ENCODE measurements at places on chromosomes 6 and 20.

DNA sequence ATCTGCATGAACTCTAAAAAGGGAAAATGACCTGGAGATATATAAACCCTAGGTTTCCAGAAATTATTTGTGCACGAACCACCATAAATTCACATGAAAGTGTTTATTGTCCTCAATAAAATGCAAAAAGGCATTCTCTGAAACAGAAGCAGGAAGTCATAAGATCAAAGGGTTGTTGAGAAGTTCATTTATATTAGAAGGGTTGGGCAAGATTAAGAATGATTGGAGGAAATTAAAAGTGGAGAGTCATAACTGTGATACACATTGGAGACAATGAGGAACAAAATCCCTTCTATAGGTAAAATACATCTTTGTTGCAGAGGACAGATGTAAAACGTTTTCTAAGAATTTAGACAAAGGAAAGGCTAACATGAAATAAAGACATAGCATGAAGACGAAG is 476.8 kb downstream of the CBLN4 start:
- no peak for DNase-seq

DNA sequence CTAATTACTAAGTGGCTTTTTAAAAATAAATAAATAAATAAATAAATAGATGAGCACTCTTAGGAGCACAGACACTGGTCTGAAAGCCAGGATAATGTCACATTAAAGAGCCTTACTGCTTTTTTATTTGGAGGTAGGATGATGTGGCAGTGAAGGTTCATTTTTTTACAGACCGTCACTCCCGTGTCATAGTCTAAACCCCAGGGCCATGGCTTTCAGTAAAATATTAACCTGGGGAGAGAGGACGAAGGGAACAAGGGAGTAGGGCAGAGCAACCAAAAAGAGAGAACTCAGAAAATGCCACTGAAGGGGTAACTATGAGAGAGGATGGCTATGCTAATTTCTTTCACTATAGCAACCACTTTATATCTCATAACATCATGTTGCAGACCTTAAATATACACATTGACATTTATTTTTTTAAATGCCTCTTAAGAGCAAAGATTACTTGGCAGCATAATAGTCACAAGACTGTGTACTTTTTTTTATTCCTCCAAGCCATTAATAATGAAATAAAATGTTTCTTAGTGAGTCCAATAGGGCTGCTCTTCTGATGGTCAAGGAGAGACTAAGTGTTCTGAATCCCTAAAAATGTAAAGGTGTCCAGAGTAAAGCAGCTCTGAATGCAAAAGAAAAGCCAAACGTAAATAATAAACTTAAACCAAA is 100.9 kb upstream of the SIM1 start:
- DNase-seq: no peak

GRCh38 chr20:19947611-19948264 is 69.4 kb upstream of the NAA20 start:
- no peak for DNase-seq

DNA sequence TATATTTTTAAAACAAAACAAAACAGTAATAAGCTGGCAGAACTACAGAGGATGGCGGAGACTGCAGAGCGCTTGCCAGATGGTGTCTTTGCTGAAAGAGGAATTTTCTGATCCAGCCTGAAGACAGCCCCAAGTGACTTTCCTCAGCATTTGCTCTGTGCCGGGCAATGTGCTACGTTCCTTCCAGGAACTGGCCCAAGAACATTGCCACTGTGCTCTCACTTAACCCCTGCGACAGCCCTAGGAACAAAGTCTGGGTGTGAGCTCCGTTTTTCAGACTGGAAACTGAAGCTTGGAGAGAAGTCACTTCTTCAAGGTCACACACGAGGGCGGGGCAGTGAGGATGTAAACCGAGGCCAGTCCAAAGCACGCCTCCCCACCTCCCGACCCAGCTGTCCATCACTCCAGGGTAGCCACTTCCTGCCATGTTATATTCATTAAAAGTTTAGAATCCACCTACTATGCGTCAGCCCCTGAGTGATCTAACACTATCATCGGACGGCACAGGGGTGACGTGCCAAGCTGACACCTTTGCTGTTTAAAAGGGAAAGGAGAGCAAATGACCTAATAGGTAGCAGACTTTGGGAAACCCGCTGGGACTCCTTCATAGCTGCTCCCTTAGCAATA is 22.3 kb upstream of the BMP7 start:
- no peak for DNase-seq

- DNase-seq: no peak
Measured at GRCh38 chr6:164151161-164152120, 736.9 kb downstream of the QKI start.

DNA sequence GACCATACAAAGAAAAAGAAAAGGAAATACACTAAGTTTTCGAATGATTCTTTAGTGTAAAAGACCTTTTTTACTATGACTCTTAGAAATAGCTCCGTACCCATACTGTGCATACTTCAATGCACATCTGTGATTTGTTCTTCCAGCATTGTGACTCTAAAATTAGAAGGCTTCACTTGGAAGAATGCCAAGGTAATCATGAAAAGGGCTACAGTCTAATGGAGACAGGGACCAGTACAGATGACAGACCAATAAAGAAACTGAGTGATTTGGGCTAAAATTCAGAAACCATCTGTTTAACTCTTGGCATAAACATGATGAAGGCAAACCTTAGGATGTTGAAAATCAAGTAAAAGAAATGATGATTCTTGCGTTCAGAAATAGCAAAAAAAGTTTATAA is 46.3 kb downstream of the CYP39A1 start:
- no peak for DNase-seq

GRCh38 chr6:168372889-168373288 is 53.3 kb upstream of the DACT2 start:
- no peak for DNase-seq

DNA sequence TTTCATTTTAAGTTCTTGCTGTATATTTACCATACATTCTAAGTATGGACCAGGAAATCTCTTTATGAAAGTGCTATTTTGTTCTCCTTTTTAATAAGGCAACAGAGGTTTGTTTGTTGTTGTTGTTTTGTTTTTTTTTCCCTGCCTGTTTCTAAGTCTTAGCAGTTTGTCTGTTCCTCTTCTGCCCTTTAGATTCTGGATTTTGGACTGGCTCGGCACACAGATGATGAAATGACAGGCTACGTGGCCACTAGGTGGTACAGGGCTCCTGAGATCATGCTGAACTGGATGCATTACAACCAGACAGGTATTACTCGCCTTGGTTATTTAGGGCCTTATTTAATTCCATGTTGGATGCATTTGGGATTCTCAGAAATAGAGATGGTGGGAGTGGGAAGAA is 48.0 kb downstream of the MAPK14 start:
- no peak for DNase-seq

- DNase-seq: no peak
Measured at GRCh38 chr20:63381781-63382431, 20.8 kb upstream of the CHRNA4 start.

DNA sequence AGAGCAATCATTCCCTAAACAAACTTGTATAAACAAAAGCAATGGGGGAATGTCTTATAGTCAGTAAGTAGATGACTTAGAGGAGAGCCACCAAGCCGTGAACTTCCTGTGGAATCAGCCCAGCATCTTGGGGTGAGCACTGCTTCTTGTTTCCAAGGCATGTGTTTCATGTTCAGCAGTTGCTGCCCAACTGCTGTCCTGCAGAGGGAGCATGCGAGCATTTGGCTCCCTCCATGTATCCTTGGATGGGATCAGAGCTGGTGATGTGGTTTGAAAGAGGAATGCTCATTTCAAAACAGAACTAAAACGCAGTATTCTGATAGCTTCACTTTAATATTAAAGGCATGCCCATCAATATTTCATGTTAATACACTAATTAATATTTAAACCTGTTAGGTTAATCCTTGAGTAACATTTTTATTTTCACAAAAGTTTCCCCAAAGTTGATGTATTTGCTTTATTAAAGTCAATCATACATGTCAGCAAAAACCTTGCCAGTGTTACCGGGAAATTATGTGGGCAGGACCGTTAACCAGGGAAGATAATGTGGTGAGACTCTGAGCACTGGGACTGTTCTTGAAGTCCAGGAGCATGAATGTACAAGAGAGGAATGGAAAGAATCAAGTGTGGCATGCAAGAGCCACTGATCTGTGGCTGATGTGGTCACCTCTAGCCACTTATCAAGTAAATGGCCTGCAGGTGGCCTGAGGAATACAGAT is 172.1 kb upstream of the GGTLC1 start:
- peak; percentile 23 for DNase-seq

GRCh38 chr6:110378552-110378951 is 20.4 kb upstream of the METTL24 start:
- DNase-seq: no peak

GRCh38 chr20:48287552-48288170 is 502.4 kb upstream of the SULF2 start:
- DNase-seq: no peak

DNA sequence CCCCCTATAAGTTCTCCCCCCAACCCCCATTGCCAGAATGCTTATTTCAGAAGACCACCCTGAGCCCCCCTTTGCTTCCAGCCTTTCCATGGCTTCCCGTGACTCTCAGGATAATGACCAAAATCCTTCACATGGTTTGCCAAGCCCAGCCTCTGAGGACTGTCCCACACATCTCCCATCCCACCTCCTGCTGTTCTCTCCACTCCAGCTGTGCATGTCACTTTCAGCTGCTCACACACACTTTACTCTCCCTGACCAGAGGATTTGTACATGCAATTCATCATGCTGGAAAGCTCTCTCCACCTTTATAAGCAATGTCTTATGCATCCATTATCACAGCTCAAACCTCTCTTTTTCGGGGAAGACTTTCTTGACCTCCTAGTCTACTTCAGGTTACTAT is 164.2 kb downstream of the PRL start:
- no peak for DNase-seq

DNA sequence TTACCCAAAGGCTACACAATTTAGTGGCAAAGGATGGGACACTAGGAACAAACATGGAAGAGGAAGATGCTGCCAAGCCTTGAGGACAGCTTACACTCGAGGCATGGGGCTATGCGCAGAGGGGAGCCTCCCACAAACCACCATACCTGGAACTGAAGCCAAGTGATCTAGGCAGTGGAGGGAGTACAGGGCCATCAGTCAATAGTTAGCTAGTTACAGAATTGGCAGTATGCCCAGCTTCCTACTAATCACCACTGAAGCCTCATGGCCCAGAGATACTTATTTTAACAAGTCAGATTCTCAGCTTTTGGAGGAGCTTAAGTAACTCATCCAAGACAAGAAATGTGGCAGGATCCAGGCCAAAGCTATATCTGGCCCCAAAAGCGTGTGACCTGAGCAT is 226.6 kb upstream of the MOCS1 start:
- DNase-seq: peak; percentile 89

DNA sequence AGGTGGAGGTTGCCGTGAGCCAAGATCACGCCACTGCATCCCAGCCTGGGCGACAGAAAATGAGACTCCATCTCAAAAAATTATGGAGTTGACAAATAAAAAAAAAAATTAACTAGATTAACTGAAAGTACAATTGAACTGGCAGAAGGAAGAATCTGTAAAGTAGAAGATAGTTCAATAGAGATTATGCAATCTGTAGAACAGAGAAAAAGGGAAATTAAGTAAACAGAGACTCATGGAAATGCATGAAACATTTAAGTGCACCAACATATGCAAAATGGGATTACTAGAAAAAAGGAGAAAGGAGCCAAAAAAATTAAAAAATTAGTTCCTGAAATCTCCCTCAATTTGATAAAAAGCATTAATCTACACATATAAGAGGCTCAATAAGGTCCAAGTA is 188.8 kb upstream of the KHDRBS2 start:
- DNase-seq: no peak

- DNase-seq: no peak
Measured at GRCh38 chr6:119922814-119923213, 573.3 kb upstream of the MAN1A1 start.

- DNase-seq: no peak
Measured at GRCh38 chr6:41654151-41654697, 16.0 kb downstream of the MDFI start.

DNA sequence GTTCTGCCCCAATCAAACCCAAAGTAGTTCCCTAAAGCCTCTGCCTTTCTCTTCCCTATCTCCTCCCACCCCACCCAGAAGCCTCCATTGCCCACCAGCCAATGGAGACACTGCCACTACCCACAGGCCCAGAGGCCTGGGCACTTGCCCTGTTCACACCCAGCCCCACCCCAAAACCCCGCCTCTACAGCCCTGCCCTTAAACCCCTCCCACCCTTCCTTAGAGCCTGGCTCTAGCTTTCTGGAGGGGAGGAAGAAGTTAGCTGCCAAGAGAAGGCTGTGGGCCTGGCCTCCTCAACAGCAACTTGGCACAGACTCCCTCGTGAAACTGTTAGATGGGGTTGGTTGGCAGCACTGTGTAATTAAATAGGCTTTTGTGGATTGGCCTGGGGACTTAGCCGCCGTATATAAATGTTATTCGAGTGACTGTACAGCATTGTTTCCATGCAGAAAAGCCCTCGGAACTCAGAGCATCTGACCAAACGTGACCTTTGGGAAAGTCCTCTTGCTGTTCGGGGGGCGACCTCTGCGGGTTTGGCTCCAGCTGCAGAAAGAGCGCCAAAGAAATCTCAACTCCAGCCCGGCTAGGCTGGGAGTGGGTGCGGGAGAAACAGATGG is 31.4 kb downstream of the COL11A2 start:
- peak; percentile 97 for DNase-seq

- no peak for DNase-seq
Measured at GRCh38 chr20:56616716-56617115, 12.4 kb upstream of the TFAP2C start.

- DNase-seq: no peak
Measured at GRCh38 chr6:96610019-96610418, 47.1 kb downstream of the FHL5 start.

DNA sequence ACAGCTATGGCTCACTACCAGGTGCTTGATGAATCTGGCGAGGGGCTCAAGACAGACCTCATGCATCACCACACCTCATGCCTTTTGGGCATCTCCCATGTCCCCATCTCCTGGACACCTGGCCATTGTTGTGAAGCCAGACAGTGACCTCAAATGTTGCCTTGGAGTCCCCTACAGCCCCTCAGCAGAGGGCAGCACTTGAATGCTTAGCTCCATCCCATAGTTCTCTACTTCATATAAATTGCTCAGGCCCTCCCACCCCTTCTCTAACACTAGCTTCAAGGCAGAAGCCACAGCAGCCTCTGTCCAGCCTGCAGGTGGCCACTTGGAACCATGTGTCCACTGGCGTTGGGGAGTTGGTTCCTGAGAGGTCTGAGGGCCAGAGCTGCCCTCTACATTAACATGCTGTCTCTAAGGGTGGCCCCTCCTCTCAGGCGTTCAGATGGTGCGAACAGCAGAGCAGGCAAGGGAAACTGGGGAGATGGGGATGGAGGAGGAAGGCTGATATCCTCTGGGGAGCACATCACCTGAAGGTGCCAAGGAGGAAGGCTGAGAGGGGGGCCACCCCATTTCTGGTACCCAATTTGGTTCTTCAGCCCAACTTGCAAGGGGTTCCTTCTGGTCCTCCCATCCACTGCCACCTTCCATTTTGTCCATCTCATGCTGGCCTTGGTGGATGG is 31.3 kb downstream of the MOCS1 start:
- DNase-seq: no peak

Data from NCI-H446 (cell line).